Left renal pelvis (tissue), 4 donors: ENCODE measurements at places on chromosomes 4 and X.

- no peak for DNase-seq
Measured at GRCh38 chrX:69000877-69001276, 164.4 kb downstream of the PJA1 start.

DNA sequence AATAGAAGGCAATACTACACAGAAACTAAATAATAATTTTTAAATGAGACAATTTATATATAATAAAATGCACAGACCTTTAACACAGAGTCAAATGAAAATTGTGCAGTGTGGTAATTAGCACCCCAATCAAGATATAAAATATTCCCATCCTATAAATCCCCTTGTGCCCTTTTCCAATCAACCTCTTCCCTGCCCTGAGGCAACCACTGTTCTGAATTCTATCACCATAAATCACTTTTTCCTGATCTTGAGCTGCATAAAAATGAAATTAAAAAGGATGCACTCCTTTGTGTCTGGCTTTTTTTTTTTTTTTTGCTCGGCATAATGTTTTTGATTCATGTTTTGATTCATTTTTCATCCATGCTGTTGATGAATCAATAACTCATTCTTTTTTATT, 107.0 kb downstream of the ATP8A1 start:
- no peak for DNase-seq

DNA sequence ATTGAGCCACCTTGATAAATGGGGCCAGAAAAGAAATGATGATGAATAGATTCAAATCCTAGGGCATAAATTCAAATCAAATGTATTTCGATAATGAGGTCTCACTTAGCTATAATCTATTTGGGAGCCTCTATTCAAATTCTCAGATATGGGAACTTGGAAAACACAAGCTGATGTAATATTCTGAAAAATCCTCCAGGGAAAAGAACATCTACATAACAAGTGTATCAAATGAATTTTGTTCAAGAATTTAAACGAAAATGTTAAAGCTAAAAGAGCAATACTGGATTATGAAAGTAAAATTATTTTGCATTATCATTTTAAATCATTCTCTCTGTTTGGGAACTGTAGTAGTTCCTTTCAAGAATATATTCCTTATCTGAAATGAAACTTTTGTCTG, 38.9 kb upstream of the RAP1GDS1 start:
- DNase-seq = no peak

- DNase-seq = no peak
Measured at GRCh38 chr4:144564358-144564757, 81.6 kb upstream of the HHIP start.

DNA sequence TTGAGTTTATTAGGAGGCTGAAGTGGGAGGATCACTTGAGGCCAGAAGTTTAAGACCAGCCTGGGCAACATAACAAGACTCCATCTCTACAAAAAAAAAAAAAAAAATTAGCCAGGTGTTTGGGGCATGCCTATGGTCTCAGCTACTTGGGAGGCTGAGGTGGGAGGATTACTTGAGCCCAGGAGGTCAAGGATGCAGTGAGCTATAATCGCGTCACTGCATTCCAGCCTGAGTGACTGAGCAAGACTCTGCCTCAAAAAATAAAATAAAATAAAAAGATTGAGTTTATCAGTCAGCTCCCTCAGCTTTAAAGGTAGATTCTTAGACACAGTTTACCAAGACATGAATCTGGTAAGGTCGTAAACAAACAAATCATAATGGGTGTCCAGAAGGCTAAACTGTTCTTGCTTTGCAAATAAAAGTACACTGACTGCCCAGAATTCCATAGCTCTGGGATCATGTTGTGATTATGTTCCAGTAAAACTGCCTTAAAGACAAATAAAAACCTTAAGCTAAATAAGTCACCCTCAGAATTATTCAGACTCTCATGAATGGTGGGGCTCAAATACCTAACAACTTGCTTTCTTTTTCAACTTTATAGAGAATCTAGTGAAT, 18.7 kb downstream of the APOO start:
- DNase-seq = no peak
